ENCODE measurements at places on chromosomes 13 and 19.
A peak's percentile ranks its signal among the peaks of the same experiment; 100 is the strongest.

DNA sequence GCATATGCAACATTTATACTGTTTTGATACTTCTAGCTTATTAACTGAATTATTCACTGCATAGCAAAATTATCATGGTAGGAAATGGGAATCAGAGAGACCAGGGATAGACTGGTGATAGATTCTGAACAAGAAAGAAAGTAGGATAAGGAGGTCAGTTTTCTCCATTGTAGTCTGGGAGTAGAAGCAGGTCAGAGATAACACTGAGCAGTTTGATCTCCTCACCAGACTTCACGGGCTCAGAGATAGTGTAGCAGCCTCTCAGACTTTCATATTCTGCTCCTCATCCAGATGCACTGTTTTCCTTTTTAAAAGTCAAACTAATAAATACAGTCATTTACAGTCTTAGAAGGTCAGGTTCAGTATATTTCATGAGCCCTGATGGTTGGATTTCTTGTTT, 56.0 kb upstream of the MYO16 start:
- no peak for DNase-seq

DNA sequence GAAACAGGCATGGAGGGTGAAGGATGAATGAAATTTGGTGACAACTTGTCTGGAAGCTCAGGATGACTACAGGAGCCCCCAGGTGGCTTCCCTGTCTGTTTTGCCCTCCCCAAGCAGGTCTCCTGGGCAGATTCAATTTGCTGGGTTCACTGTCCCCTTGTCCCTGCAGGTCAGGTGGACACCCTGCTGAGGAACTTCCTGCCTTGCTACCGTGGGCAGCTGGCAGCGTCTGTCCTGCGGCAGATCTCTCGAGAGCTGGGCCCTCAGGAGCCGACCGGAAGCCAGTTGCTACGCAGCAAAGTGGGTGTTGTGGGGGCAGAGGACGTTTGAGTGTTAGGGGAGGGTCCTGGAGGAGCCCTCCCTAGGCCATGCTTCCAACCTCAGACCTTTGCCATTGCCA, 19.1 kb downstream of the PGLS start:
- no peak for DNase-seq

GRCh38 chr19:12956446-12957388, at the start of gene GADD45GIP1:
TSS of gene GADD45GIP1 (minus strand) at chr19:12957223. CDS start at chr19:12957212, 11 bp downstream.
- DNase-seq, result peak; percentile 88

DNA sequence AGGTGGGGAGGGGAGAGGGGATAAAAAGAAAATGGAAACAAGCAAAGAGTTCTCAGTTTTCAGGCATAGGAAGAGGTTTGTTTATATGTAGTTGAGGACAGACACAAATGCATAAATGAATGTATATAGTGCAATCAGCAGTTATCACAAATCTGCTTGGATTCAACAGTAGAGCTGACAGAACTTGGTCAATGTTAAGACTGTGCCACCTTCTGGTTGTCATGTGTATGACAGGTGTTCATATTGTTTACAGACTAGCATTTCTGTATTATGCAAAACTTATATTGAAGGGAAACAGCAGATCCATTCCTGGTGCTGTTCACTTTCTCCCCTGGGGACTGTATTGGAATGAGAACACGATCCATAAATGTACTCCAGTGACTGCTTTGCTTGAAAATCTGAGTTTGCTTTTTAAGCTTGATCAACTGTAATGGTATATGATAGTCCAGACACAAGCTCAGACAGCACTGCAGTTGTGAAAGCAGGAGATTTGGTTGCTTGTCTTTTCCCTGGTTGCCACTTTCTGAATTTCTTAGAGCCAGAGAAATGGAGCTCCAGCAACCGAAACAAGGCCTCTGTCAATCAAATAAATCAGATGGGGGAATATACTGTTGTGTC, 319.5 kb upstream of the OBI1 start:
- peak; percentile 82 for DNase-seq

- no peak for DNase-seq
These were observed 11.6 kb upstream of the CLDN10 start for GRCh38 chr13:95540888-95541287.

DNA sequence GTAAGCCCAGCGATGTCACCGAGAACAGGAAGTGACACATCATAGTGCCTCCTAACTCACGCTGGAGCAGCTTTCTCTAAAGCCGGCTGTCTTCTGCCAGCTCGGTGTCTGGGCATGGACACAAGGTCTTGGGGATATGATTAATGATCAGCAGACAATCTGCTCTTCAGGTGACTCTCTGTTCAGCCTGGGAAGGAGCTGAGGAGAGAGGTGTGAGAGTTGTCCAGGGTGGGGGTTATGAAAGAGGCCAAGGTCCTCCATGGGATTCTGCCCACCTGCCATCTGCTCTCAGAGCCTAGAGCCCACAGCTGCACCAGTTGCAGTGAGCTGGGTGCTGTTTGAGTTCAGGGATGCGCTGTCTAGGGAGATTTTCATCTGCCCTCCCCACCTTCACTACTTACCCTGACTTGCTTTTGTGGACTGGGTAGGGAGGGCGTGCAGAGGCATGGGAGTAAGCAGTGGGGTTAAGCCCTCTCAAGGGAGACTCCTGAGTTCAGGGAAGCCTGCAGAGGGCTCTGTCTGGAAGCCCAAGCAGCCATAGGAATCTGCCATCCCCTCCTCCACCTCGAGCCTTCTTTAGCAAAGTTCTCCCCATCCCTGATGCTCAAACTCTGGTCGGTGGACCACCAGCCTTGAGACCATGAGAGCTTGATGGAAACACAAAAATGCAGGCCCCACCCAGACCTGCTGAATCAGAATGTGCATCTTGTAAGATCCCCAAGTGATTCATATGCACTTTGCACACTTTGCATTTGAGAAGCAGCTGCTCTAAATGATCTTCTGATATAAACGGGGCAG, 539.7 kb downstream of the RFC3 start:
- DNase-seq, result peak; percentile 76

DNA sequence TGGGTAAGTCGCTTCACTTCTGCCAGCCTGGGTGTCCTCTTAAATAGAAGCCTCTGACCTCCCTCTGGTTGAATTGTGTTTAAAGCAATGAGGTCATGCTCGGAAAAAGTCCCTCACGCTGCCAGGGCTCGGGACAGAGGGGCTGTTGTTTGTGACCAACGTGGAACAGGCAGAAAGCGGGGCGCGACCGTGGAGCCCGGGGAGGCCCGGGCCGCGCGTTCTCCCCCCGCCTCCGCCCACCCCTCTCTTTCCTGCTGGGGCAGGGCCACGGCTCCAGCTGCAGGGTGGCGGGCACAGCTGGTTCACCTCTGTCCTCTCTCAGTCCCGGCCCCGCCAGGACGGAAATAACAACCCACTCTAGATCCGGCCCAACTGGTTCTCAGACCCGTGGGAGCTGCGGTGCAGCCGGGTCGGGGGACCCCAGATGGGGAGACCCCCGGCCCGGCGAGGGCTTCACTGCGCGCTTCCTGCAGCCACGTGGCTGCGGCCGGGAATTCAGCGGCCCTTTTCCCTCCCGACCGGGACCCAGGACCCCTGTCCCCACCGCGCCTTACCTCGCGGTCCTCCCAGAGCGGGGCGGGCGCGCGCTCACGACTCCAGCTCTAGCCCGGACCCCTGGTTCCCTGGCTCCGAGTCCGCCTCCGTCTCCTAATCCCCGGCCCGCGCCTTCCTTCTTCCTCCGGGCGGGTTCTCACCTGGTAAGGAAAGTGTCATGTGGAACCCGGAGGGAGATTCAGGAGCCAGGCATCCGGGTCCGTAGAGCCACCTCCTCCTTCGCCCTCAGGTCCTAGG, 1.9 kb downstream of the CDC42EP5 start:
- DNase-seq, result peak; percentile 52

DNA sequence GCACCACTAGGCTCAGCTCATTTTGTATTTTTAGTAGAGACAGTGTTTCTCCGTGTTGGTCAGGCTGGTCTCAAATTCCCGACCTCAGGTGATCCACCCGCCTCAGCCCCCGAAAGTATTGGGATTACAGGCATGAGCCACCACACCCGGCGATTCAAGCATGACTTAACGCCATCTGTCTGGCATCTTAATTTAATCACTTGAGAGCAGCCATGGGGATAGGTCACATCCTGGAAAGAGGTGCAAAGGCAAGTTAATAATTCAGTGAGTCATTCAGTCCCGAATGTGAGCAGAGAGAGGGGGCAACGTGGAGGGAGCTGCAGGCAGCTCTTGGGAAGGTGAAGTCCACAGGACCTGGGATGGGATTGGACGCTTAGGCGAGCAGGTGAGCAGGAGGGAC, 31.7 kb upstream of the USP29 start:
- DNase-seq, result no peak

Data from RKO (cell line).